NCI-H774 (cell line): ENCODE measurements at places on chromosomes 2 and 18.

- DNase-seq = no peak
Measured at GRCh38 chr2:119248311-119248710, 24.7 kb downstream of the STEAP3 start.

- DNase-seq = no peak
Measured at GRCh38 chr18:715626-716025, 3.2 kb upstream of the ENOSF1 start.

DNA sequence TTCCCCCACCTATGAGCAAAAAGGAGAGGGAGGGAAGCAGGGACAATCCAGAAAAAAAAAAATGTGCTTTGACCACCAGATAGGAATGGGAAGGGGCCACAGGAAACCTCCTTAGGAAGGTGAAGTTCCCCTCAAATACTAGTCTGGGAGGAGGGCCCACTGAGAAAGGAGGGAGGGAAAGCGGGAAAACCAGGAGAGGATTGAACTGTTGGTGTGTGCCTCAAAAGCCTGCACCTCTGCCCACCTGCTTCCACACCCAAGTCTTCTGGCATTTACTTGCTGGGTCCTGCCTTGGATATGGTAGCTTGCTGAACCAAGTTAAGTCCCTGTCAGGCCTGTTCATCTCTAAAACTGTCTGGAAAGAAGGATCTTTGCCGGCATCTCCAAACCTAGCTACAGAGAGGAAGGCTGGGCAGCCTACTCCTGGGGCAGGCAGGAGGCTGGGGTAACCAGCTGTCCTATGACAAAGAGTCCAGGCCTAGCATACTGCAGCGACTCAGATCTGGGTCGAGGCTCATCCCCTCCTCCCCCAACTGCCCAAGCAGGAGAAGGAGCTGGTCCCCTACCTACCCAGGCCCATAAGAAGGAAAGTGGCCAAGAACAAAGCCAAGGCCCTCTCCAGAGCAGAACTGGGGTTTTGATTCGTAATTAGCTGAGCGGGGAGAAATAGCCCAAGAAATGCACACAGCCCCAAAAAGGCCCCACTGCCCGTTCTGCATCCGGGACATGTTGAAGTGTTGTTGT is 3.0 kb downstream of the EN1 start:
- no peak for DNase-seq

GRCh38 chr18:76389716-76390115 is 105.3 kb downstream of the ZNF516 start:
- no peak for DNase-seq

- DNase-seq = no peak
Measured at GRCh38 chr18:55907453-55908175, 319.6 kb upstream of the TCF4 start.

- no peak for DNase-seq
Measured at GRCh38 chr2:237639836-237640220, 12.4 kb downstream of the LRRFIP1 start.

- DNase-seq = no peak
Measured at GRCh38 chr2:112933261-112933660, 22.3 kb downstream of the IL37 start.

GRCh38 chr18:56995579-56996188 is 151.2 kb upstream of the BOD1L2 start:
- DNase-seq = no peak

DNA sequence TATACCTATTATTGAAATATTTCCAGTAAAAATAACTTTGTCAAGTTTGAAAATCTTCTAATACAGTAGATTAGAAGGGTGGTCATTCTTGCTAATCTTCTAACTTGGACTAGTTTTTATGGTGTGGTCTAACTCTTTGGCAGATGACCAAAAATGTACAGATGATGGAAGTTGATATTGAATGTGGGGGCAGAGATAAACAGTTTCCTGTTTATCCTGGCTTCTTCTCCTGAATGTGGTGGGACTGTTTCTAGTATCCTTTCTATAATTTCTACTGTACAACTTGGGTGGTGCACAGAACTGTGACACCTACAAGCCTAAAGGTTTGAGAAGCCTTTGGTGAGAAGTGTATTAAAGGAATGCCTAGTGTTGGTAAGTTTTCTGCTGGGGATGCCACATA is 178.7 kb downstream of the PDE11A start:
- no peak for DNase-seq

DNA sequence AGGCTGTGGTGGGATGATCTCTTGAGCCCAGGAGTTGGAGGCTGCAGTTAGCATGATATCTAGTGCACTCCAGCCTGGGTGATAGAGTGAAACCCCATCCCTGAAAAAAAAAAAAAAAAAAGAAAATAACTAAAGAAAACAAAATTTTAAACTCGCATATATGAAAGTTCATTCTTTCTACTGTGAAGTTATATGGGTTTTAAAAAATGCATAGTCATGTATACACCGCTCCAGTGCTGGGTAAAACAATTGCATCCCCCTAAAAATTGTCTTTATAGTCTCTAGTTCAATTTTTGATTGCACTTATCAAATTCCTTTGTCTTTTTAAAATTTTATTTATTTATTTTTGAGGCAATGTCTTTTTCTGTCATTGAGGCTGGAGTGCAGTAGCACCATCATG is 65.0 kb upstream of the ACYP2 start:
- DNase-seq = no peak

GRCh38 chr2:54945391-54946219 is 104.6 kb downstream of the RTN4 start:
- no peak for DNase-seq

DNA sequence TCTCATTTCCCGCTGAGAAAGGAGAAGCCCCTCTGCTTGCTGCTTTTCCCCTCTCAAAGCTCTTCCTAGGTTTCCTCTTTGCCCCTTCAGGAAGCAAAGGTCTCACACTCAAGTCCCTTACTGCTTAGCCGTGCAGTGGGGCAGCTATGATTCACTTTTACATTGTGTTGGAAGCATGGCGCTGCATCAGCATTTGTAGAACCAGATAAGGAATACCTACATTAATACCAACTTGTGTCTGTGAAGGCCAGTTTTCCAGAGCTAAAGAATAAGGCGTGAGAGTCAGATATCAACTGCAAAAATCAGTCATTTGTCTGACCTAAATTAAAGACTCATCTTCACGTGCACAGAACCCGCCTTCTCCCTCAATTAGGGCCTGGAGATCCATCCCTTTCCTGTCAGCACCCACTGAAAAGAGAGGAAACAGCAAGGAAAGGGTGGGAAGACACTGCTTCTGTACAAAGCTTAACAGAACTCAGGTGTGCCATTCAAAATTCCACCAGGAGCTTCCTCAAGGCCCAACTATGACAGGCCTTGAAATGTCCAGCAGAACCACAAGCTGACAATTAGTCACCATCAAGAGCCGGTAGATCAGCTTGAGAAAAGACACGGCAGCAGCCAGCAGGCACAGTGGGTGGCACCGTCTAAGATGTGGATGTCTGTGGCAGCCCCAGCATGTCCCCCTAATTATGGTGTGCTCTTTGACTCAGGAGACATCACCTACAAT is 16.1 kb upstream of the XDH start:
- no peak for DNase-seq

DNA sequence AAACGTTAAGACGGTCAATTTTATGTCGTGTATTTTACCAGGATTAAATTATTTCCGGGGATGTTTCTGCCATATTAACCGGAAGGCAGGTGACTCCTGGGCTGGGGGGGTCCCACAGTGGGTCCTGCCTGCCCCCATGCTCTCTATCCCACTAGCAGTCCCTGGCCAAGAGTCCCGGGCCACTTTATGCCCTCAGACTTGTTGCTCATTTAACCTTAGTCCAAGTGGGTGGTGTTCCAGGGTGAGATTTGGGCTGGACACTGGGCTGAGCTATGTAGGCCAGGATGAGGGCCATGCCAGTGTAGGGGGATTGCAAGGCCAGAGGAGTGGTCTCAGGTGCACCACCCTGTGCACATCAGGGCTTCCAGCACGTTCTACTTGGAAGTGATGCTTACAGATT is 24.1 kb downstream of the TWIST2 start:
- no peak for DNase-seq

DNA sequence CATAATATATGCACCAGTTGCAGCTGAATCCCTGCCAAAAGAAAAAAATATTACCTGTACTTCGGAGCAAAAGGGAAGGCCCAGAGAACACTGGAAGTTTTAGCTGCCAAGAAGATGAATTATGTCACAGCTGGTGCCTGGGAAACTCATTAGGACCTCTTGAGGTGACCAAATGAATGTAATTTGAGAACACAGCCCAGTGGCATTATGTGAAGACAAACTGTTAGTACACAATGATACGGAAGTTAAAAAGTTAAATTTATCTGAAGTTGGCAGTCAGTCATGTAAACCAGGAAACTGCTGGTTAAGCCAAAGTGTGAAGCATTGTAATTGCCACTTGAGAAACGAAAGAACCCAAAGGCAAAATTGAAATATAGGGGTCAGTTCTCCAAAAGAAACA is 80.7 kb downstream of the EML4 start:
- peak; percentile 83 for DNase-seq

GRCh38 chr2:28717339-28717758 is 34.3 kb upstream of the PPP1CB start:
- DNase-seq = no peak

GRCh38 chr2:225010804-225011203 is 31.5 kb downstream of the DOCK10 start:
- DNase-seq = no peak

DNA sequence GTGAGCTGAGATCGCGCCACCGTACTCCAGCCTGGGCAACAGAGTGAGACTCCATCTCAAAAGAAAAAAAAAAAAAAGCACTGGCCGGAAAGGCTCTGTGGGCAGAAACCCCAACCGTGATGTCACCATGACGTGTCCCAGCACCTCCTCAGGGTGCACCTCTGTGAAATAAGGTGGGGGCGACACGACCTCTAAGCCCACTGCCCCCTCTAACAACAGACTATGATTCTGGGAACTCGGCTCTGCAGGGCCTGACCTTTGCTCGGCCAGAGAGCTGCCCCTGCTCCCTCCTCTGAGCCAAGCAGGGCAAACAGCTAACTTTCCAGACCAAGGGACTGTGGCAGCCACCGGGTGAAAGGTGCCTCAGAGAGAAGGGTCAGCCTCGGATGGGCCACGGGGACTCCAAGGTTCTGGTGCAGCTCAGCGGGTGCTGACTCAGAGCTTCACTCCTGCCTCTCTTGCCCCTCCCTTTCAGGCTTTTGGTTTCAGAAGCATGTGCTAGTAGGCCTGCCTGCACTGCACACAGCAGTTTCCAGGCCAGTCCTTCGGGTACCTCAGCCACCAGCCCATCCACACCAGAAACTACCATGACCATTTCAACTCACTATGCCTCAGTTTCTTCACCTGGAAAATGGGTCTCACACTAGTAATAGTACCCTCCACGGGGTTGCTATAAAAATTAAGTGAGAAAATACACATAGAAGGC is 8.0 kb downstream of the TMBIM1 start:
- DNase-seq = no peak

DNA sequence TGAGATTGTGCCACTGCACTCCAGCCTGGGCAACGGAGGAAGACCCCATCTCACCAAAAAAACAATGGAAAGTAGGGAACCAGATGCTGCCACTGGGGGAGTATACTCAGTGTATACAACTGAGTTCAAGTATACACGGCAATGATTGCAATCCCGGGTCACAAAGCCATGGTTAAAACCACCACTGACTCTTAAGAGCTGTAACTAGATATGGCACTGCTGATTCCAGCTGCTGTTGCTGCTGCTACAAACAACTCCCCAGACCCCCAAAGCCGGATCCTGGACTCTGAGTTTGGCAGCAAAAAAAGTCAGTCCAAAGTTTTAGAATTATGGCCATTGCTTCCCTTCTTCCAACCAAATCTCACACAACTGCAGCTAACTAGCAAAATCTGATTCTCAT is 43.7 kb upstream of the COX7A2L start:
- DNase-seq = no peak

DNA sequence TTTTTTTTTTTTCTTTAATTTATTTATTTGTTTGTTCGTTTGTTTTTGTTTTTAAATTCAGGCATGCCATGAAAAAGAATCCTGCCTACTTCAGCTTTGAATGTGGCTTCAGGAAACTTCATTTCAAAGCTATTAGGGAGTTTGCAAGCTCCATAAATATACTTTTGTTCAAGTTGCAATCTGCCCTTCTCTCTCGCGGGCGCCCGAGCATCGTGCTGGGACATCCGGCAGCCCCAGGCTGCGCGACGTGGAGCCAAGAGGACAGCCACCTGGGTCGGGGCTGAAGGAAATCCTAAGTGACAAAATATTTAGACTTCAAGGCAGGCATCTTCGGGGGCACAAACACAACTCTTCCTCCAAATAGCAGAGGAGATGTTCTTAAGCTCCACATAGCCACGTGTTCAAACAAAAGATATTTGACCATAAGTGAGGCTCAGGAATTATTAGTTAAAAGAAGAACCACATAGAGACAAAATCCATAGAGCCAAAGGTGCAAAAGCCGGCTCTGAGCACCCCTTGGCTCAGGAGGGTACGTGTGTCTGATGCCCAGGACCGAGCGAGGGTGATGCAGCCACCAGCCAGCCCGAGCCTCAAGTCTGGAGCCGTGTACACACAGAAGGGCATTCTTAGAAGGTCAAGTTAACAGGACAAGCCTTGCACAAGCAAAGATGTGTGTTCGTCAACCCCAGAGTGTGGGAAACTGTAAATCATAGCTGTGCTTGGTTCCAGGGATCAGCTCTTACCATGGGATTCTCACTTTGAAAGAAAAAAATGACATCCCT is 256.5 kb upstream of the SALL3 start:
- DNase-seq = no peak

DNA sequence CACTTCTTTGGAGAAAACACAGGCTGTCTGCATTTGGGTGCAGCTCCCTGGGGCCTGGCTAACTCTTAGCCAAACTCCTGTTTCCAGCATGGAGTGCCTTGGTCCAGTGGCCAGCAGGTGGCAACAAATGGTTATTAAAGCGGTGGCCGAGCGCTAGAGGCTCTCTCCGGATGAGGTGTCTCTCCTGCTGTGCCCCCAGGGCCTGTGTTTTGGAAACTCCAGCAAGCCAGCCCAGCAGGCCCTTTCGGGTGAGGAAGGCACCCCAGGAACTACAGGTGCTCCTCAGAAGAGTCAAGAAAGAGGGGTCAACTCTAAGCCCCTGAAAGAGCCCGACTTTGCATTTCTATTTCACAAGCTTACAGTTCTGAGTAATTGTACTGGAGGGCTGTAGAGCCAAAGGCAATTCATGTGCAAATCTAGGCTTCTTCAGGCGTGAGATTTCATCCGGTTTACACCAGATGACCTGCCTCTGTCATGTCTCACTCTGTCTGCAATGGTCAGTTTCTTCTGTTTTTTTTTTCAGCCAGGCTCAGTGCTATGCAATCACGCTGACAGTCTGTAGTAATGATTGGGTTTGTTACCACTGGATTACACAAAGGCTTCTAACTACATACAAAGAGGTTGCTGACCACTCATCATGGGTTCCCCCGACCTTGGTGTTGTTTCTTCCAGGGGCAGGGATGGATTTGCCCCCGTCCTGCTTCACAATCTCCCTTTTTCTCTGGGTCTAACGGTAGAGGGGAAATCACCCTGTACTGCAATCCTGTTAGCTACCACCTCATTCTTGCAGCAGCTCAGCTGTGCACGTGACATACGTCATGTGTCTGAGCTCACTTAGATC is 7.6 kb upstream of the CHRNA1 start:
- DNase-seq = peak; percentile 64

- no peak for DNase-seq
Measured at GRCh38 chr18:56517761-56518160, 120.6 kb downstream of the TXNL1 start.

- no peak for DNase-seq
Measured at GRCh38 chr18:56562479-56562878, 75.9 kb downstream of the TXNL1 start.

GRCh38 chr18:50158866-50159653 is 35.9 kb downstream of the MYO5B start:
- peak; percentile 89 for DNase-seq

GRCh38 chr18:68519336-68519735 is 195.6 kb downstream of the TMX3 start:
- DNase-seq = no peak

GRCh38 chr2:127397568-127398238 is 9.9 kb upstream of the MAP3K2 start:
- no peak for DNase-seq

- no peak for DNase-seq
Measured at GRCh38 chr2:73980566-73980965, 4.1 kb upstream of the TET3 start.
